ACHN (cell line): ENCODE measurements at places on chromosomes 2 and 18.

- no peak for DNase-seq
These were observed 169.2 kb upstream of the HS6ST1 start for GRCh38 chr2:128487650-128488387.

GRCh38 chr18:51108330-51108729 lies 78.3 kb downstream of the SMAD4 start:
- DNase-seq: no peak

GRCh38 chr2:48902521-48902920 lies 147.0 kb upstream of the LHCGR start:
- DNase-seq: no peak

GRCh38 chr2:65636813-65637483 lies 204.5 kb upstream of the SPRED2 start:
- no peak for DNase-seq

GRCh38 chr18:5391409-5391808 lies 95.9 kb upstream of the ZBTB14 start:
- DNase-seq: no peak
